ENCODE measurements at places on chromosomes 16 and 17.

DNA sequence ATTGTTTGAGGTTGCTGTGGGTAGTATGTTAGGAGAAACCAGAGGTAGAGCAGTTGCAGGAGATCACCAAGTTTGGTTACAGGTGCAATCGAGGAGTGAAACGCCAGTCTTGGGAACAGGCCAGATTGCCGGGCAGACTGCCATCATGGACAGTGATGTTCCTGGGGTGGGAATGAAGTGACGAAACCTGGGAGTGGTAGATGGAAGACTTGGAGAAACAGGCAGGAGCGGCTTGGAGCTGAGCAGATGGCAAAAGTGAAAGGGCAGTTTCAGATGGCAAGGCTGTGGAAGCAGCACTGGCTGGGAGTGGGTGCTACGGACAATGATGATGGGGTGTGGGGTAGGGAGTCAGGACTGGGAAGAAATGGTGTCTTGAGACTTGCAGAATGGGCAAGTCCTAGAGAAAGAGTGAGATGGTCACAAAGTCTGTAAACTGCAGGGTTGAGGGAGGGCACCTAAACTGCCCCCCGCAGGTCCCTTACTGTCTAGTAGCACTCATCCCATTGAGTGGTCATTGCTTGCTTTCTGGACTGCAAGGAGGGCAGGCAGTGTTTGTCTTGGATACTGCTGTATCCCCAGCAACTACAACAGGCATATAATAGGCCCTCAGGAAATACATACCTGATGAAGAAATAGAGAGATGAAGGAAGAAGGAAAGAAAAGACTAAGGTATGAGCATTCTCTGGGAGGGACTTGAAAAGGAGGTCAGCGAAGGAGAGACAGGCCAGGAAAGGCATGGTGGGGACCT, 29.5 kb upstream of the ULK2 start:
- DNase-seq = no peak

DNA sequence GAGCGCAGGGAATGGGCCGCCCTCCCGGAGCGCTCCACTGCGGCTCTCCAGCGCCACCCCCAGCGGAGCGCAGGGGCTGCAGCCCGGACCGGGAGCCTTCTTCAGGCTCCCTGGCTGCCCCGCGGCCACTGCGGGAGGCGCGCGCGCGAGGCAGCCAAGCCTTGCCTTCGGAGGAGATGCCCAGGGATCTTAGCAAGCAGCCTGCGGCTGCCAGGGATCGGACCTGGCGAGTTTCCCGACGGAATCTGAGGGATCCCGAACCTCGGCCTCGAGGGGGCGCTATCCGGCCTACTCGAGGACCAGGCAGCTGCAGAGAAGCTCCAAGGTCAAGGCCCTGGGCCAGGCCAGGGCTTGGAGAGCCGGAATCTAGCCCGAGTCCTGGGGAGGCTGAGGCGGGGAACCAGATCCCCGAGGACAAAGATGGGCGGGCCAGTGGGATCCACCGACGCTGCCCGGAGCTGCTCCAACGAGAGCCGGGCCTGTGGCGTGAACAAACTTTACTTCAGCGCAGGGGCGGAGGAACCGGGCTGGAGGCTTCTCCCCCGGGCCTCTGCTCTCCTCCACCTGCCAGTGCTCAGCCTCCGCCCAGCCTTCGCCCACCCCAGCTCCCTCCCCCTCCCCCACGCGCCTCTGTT, at the start of gene IRX6:
IRX6 (plus strand) TSS at position 567 of the 635 bp plus-strand sequence. CDS start 889 bp downstream, outside the sequence.
- DNase-seq = no peak

- DNase-seq = no peak
These were observed 33.1 kb upstream of the PITPNM3 start for GRCh38 chr17:6589266-6589946.

- DNase-seq = no peak
These were observed 933 bp upstream of the ATXN7L3 start for GRCh38 chr17:44200478-44201155.

DNA sequence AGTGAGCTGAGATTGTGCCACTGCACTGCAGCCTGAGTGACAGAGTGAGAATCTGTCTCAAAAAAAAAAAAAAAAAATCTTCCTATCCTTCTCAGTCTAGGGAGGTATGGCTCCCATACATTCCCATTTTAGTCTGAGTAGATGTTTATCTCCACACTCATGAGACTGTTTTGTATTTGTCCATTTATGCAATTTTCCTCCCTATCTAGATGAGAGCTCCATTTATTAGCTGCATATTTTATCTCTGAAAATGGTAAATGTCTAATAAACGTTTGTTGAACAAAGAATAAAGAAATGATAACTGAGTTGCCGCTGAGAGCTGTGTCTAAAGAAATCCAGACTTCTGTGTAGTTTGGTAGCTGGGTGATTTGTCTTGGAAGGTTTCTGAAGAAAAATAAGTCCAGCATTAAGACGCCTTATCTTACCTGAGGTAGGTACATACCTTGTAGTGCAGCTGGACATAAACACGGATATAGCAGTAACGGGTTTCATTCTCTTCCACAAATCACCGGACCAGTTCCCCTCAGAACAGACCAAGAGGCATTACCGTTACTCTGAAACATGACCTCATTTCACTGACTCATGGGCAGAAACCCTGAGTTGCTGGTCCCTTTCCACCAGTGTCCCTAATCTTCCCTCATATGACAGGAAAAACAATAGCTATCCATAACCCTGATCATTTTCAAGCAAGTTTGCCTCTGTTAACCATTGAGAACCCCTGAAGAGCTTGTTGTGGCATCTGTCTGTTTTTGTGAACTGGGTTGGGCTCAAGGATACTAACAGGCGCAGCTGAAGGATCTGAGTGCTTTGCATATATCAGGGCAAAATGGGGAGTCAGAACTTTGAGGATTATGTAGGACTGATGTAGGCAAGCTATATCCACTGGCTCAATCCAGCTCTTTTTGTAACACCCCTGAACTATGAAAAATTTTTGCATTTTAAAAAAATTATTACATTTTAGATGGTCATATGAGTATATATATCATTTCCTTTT, 177.4 kb upstream of the XYLT1 start:
- no peak for DNase-seq

DNA sequence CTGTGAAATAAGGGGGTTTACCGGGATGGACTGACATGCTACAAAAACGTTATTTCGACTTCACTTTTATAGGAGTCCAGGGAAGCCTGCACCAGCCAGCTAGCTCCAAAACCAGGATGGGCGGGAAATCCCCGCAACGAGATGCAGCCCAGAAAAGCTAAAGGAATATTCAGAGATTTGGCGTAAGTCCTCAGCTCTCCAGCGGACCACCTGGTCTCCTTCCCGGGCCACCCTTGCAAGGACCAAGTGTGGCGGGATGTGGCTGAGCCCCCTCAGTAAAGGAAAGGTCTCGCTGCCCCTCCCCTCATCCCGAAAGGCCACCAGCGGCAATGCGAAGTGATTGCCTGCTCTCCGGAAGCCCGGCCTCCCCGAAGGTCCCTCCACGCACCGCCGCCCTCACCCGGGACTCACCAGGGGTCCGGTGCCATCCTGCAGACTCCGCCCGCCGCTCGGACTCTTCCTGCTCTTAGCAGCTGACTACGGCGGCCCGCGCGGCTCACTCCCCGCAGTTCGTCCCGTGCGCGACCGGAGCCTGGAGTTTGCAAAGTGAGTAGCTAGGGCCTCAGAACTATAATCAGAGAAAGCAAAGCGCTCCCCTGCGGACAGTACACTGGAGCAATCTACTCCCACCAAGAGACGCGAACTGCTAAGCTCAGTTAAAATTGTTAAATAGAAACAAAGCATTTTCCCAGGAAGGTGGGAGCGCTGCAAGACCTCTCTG, at the start of gene STX8:
STX8 (minus strand) TSS at position 440 of the 721 bp plus-strand sequence; CDS start at position 428, 12 bp downstream.
- peak; percentile 94 for DNase-seq

DNA sequence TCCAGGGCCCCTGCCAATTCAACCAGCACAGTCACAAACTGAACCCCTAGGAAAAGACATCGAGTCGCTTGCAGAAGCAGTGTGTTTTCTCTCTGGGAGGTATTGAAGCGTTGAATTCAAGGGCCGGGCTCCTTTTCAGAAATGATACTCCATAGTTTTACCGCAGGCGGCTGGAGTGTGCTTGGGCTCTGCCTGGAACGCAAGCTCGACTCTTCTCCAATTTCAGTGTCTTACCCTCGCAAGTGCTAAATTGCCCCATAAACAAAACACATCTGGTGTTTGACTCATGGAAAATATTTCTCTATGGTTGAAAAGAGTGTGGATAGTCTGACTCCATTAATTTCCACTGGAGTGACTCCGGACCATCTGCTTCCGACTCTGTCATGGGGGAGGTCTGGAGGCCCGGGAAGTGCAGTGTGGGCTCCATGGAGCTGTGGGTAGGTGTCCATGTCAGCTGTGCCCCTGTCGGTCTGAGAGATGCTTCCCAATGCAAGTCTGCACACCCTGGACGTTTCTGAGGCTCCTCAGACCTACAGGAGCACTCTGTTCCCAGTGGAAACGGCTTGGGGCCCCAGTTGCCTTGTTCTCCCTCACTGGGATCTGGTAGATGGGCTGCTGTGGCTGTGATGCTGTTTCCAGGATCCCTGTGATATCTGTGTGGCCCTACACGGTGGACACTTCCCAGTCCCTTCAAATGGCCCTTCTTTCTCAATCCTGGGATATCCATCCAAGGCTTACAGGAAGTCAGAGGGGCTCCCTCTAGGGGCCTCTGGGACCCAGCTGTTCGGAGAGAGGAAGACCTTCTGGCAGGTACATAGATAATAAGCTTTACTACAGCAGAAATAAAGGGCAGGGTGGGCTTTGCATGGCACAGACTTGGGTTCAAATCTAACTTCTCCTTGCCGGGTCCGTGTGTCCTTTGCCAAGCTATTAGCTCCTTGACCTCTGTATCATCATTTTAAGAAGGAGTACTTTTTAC, 119.8 kb upstream of the CDH13 start:
- DNase-seq = no peak

- DNase-seq = no peak
These were observed 116.6 kb upstream of the TNRC6C start for GRCh38 chr17:77841742-77842527.

DNA sequence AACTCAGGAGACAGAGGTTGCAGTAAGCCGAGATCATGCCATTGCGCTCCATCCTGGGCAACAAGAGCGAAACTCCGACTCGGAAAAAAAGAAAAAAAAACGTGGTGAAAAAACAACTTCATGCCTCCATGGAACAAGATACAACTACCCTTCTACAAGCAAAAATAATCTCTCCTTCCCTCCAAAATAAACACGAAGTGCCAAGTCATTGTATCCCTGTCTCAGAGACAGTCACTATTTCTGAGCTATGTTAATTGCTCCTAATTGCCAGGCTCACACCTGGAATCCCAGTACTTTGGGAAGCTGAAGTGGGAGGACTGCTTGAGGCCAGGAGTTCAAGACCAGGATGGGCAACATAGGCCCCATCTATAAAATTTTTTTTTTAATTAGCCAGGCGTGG, 19.0 kb upstream of the SLC16A5 start:
- DNase-seq = no peak

DNA sequence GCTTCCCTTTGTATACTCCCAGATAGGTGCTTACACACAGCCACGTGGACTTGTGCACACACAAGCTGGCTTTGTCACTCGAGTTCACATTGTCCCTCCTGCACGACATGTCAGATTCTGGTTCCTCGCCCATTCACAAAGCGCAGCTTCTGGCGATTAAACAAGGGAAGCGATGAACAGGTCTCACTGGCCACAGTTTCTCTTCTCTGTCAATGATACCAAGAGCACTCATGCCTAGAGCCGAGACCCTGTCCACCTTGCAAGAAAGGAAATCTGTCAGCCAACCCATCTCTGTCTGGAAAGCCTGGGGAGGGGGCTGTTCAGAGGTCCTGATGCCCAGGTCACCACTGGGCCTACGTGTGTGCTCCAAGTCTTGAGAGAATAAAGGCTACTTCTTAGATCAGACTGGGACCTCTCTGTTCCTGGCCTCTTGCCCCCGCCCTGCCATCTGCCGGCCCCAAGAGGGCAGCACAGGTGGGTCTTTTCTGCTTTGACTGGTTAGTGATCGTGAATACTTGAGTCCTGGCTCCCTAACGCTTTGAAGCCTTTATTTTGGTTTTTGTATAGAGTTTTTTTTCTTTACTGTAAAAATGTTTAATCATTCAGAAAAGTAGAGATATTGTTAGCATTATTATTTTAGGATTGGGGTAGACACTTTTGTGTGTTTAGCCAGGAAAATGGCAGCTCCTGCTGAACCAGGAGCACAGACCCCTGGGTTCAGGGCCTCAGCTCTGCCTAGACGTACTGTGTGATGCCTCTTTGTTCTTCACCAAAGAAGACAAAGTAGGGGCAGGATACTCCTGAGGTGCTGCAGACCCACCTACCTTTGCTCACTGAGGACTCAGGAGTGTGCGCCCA, 104.7 kb downstream of the MRM1 start:
- no peak for DNase-seq

DNA sequence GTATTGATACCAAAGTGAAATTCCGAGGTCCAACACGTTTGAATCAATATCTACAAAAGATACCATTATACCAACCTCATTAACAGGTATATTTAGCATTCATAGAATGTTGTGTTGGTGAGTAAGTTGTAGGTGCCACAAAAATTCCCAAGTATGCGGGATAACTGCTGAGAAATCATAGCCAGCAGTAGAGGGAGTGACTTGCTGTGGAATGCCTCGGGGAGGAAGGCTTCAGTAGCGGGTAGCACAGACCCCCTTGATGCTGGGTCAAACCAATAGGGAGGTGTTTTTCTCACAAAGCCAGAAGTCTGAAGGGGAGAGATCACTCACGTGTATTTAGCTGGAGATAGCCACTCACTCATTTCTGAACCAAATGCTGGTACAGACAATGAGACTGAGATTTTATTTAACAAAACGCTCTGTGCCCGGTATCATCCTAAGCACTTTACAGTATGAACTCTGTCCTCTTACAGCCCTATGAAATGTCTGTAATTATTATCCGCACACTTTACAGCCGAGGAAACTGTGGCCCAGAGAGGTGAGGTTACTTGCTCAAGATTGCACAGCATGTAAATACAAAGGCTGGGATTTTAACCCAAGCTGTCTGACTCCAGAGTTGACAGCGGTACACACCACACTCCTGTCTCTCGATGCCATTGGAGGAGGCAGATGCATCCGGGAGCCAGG, 23.1 kb downstream of the HSBP1 start:
- no peak for DNase-seq

- DNase-seq = no peak
These were observed 3.1 kb upstream of the WWOX start for GRCh38 chr16:78096386-78096785.

DNA sequence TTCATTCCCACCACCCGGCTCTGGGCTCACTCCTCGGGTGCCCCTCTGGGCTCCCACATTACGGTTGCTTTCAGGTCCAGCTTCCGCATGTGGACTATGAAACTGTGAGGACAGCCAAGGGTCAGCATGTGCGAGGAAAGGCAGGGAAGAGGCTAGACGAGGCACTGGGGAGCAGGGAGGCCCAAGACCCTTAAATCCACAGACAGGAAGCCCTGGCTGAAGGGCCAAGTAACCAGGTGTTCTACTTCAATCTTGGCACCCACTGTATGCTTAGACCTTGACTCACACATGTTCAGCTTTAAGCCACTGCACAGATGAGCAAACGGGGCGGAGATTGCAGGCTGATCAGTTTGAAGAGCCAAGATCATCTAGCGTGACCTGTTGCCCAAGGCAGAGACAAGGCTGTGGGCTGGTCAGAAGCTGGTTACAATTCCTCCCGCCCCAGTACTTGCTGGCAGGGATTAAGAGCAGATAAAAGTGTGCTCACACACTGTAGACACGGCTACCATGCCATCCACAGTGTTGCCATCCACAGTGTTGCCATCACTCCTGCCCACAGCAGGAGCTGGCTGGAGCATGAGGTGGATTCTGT, at the start of gene CES4A:
CES4A (plus strand) TSS at position 393 of the 592 bp plus-strand sequence; CDS start at position 577, 184 bp downstream.
- DNase-seq = no peak
